CD4-positive, CD25-positive, alpha-beta regulatory T cell (primary cell): ENCODE measurements at places on chromosomes 6 and 20.
A peak's percentile ranks its signal among the peaks of the same experiment; 100 is the strongest.

DNA sequence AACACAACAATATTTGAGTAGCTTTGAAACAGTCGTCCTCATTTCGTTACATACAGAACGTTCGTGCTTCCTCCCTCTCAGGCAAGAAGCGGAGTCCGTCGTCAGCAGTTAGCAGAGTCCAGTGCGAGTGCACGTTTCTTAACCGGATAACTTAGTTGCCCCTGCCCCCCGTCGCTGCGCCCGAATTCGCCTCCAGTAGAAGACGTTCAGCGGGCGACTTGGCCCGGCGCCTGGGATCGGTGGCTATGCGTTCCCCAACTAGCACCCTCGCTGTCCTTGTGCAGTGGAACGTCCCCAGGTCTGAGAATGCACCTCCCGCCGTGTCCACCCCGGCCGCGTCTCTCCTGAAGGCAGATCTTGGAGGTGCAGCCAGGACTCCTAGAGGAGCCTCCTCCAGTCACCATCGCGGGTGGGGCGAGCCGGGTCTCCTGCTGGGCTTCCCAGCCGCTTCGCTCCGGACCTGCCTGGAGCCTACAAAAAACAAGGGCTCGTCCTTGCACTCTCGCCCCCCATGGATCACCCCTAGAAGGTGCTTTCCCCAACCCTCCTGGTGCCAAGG lies 910 bp upstream of the PCSK2 start:
- no peak for DNase-seq

- no peak for DNase-seq
Measured at GRCh38 chr6:69305456-69305855, 491.4 kb downstream of the LMBRD1 start.

DNA sequence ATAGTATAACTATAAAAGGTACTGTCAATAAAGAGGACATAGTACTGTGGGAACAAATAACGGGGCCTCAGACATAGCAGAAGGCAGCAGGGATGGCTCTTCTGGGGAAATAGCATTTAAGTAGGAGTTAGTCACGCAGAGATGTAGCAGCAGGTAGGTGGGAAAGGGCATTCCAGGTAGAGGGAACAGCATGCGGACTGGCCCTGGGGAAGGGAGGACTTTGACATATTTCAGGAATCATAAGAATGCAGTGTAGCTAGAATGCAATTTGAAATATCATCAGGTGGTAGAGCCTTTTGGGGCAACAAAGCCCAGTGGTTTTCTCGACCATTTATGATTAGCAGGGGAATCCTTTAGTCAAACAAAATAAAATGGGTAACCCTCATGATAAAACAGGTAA lies 191.1 kb downstream of the SLC24A3 start:
- DNase-seq, result no peak

DNA sequence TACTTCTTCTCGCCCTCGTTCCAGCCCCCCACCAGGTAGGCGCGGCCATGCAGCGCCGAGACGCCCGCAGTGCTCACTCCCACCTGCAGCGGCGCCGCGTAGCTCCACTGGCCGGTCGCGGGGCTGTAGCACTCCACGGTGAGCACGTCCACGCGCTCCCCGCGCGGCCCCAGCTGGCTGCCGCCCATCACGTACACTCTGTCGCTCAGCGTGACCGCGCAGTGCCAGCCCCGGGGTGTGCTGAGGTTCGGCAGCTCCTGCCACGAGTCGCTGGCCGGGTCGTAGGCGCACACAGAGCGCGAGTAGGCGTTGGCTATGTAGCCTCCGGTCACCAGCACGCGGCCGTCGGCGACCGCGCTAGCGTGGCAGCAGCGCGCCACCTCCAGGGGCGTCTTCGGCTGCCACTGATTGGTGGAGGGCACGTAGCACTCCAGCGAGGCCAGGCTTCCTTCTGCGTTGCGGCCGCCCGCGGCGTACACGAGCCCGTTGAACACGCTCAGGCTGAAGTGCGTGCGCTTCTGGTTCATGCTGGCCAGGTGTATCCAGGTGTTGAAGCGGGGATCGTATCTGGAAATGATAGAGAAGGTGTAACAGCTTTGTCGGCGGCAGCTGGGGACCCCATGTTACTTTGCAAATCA lies 13.7 kb downstream of the KLHL31 start:
- peak; percentile 66 for DNase-seq

- no peak for DNase-seq
Measured at GRCh38 chr6:143647732-143648131, 30.0 kb upstream of the PHACTR2 start.

GRCh38 chr6:11730641-11731040 lies 48.0 kb downstream of the ADTRP start:
- DNase-seq, result peak; percentile 22

DNA sequence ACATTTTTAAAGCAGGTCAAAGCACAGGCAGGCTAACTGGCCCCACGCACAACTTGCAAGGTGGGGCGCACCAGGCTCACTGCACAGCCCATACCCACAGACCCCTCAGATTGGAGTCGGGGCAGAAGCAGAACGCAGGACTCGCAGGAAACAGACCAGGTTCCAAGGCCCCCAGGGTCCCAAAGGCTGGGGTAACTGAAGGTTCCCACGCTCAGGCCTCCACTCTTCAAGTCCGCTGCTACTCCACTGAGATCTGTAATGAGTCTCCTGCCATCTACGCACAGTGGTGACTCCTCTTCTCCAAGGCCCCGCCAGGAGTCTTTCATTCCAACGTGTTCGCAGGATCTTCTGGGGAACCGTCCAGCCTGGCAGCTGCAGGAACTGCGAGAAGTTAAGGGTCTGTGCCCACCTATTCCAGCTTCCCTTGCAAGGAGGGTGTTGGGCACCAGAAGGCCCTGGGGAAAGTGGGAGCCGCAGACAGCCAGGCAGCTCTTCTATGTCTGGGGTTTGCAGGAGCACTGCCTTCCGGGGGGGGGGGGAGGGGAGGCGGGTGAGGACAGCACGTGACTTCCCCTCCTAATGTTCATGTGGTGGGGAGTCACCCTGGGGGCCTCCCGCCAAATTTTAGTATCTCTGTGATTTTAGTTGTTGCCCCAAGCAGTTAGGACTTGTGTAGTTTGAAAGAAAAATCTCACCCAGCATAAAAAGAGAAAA lies 2.0 kb upstream of the TAF4 start:
- no peak for DNase-seq

- no peak for DNase-seq
Measured at GRCh38 chr6:13573669-13574110, 711 bp upstream of the SIRT5 start.

DNA sequence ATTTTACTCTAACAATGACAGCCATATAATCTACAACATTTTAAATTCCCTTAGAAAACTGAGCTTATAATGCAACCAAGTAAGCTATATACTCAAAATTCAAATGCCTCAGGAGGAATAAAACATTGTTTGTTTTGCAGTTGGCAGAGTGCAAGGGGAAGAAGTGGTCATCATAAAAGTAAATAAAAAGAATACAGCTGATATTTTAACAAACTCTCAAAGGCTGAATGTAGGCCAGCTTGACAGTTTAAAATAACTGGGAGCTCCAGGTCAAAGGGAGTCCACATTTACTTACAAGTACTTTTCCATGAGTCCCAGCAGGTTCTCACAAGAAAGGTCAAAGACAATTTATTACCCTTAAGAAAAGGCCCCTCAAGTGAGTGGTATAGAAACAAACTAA lies 589.8 kb downstream of the BCKDHB start:
- DNase-seq, result no peak

DNA sequence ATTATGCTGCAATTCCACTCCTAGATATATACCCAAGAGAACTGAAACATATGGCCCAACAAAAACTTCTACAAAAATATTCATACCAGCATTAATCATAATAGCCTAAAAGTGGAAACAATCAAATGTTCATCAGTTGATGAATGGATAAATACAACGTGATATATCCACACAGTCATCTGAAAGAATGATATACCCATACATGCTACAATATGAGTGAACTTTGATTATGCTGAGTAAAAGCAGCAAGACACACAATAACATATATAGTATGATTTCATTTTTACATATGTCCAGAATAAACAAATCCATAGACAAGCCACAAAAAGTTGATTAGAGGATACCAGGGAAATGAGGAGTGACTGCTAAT lies 30.7 kb downstream of the CDK19 start:
- no peak for DNase-seq

- DNase-seq, result no peak
Measured at GRCh38 chr6:43129434-43130194, 41.5 kb upstream of the SRF start.

GRCh38 chr6:35710241-35710847 lies 21.6 kb upstream of the FKBP5 start:
- DNase-seq, result no peak

GRCh38 chr20:34389206-34389953 lies 26.3 kb downstream of the ITCH start:
- DNase-seq, result no peak

GRCh38 chr6:135170849-135171248 lies 10.3 kb upstream of the MYB start:
- peak; percentile 81 for DNase-seq

- DNase-seq, result peak; percentile 76
Measured at GRCh38 chr6:155177363-155177961, 86.4 kb upstream of the CLDN20 start.

GRCh38 chr6:44842616-44843015 lies 455.1 kb downstream of the CDC5L start:
- no peak for DNase-seq

GRCh38 chr6:112802144-112802543 lies 455.0 kb downstream of the RFPL4B start:
- DNase-seq, result no peak

GRCh38 chr6:43339168-43339567 lies 30.3 kb downstream of the ZNF318 start:
- DNase-seq, result no peak

- no peak for DNase-seq
Measured at GRCh38 chr6:25431975-25432307, 152.8 kb downstream of the CARMIL1 start.

DNA sequence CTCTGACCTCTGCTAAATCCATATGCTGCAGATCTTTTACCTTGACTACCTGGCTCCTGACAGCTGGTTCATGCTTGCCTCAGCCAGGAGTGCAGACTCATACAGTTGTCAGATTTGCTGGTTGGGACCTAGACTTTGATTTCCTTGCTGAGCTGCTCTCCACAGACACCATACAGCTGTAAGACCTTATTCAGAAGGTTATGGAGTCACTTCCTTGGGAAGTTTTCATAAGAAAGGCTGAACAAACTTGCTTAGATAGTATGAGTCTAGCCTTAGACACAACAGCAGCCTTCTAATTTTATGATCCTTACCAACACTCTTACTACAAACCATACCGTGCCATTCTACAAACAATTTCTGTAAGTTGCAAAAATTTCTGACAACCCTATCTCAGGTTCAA lies 102.9 kb downstream of the EDN1 start:
- no peak for DNase-seq

- no peak for DNase-seq
Measured at GRCh38 chr6:109121411-109121810, 26.1 kb downstream of the CEP57L1 start.

DNA sequence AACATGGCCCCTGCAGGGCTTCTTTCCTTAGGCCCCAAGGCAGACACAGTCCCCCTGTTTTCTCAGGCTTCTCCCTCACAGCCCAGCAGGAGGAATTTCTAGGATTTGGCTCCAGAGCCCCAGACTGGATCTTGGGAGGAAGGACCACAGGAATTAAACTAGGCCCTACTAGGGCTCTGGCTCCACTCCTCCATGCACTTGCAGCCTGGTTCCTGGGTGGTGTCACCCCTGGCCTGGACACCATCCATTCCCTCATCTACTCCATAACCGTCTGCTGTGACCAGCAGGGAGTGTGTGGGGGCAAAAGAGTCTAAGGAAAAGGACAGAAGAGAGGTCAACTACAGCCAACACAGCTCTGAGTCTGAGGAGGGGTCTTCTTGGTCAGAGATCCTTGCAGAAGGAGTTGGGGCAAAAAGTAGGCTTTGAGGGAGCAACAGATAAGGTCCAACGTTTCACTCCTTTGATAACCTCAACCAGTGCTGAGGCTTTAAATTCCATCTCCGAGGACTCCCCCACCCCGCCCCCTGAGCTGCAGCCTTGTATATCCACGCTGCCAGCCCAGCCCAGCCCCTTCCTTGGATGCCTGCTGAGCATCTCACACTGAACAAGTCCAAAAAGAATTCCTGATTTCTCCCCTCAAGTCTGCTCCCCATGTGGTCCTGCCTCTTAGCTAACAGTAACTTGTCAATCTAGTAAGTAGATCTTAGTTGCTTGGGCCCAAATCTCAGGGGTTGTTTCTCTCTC lies 27.9 kb upstream of the SPDEF start:
- no peak for DNase-seq

GRCh38 chr6:143333749-143334520 lies 116.6 kb downstream of the ADAT2 start:
- DNase-seq, result no peak

GRCh38 chr6:70113171-70113570 lies 189.7 kb downstream of the COL9A1 start:
- no peak for DNase-seq

DNA sequence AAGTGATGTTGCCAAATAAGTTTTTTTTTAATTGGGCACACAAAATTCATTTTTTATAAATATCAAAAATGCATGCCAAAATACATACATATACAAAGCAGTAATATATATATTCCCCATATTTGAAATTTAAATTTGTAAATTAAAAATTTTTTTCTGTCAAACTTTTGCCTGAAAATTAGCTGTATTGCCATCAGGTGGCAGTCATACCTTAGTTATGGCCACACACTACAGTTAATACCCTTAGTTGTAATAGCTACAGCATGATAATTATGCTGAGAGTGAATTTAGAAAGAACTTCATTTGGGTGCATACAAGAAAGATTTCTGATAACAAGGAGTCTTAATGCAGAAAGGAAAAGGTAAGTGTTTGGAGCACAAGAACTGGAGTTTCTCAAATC lies 46.2 kb upstream of the SDHAF4 start:
- peak; percentile 45 for DNase-seq

DNA sequence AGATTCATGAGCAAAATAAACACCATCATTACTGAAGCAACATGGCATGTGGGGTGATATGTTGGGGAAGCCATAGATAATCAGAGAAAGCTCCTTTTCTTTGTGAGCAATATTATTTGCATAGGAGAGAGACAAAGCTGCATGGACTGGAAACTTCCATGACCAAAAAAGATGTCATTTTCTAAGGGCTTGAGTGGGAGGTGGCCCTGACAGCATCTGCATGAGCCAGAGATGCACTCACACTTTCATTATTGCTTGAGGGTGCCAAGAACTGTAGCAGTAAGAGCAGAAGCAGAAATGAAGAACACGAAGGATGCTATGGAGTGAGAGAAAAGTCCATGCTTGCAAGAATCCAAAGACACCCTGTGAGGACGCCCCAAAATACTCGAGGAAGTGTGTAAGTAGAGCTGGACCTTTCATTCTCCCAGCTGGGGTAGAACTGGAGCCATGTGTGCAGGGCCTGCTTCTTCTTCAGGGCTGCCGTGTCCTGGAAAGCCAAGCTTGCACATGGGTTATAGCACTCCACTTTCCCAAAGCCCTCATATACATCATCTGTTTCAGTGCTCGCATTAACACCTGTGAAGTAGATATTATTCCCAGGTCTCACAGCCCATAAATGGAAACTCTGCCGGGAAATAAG lies 851.2 kb downstream of the DHX35 start:
- DNase-seq, result no peak

GRCh38 chr20:235891-236290 lies 8.8 kb downstream of the DEFB129 start:
- DNase-seq, result no peak

GRCh38 chr20:33561692-33562601 lies 72.1 kb downstream of the CBFA2T2 start:
- no peak for DNase-seq
